Stimulated activated CD8-positive, alpha-beta memory T cell treated with anti-CD3 and anti-CD28 coated beads, Interleukin-15, amount 100 ng/mL, for 48 hours (primary cell): ENCODE measurements at places on chromosomes 7 and 10.

DNA sequence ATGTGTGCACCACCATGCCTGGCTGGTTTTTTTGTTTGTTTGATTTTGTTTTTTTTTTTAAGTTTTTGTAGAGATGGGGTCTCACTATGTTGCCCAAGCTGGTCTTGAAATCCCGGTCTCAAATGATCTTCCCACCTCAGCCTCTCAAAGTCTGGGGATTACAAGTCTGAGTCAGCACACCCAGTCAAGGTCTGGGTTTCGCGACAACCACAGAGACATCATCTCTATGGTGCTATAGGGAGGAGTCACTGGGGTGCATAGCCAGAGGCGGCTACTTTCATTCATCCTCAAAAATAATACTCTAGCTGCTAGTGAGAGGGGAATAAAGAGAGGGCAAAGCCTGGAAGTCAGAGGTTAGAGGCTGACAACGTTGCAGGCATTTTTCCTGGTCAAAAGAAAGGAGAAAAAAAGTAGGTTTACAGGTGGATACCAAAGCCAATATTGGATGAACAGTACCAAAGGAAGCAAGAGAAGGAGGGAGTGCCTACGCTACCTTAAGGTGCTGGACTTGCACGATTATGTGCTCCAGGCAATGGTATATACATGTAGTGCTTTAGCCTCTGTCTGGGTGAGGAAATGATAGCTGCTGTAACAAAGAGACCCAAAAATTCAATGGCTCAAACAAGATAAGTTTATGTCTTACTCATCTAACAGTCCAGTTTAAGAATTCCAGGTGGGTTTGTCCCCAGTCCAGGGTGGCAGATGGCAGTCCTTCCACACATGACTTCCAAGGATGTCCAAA lies 178.3 kb downstream of the SKIDA1 start:
- no peak for DNase-seq

DNA sequence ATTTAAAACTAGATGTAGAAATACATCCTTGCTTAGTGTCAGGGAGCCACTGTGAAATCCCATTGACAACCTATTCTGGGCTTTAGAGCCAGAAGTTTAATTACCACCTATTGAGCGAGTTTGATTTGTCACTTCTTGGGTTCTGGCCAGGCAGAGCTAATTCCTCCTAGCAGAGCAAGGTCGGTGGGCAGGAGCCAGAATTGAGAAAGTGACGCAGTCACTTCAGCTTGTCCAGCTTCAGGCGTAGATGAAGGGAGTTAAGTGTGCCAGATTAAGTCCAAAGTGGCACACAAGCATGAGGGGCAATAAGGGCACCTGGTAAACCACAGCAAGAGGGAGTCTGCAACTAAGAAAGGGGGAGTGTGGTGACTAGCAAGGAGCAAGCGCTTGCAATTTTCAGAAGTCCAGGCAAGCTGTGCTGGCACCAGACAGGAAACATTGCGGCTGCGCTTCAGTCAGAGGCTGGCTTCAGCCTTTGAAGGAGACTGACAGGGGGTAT lies 119.4 kb downstream of the ST7 start:
- DNase-seq: no peak

- DNase-seq: no peak
These were observed 255.6 kb downstream of the GFRA1 start for GRCh38 chr10:116017405-116017804.

- DNase-seq: no peak
These were observed 336.9 kb upstream of the CDC14C start for GRCh38 chr7:48587475-48587874.

DNA sequence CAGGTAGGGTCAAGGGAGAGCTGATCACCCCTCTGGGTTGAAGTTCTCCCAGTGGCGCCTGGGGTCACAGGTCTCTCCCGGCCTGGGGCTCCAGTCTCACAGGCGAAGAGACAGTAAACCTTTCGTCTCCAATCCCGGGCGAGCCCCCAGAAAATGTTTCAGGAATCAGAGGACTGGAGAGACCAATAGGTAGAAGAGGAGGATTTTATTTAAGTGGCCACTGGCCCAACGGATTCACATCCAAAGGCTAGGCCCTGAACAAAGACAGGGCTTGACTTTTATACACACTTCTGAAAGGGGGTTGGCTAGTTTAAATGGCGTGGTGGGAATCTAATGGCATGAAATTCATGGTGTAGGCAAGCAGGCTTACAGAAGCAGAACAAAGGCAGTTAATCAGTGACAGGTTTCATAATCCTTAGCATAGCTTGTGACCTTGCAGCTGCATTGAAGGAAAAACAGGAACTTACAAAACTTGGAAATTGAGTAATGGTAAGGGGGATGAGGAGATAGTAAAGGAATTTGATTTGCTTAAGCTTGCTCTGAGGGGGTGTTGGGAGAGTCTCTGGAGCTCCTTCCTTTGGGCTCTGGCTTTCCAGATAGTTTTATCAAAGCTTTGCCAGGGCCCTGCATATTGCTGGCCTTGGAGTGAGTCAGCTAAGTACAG lies 105.5 kb downstream of the TRIM24 start:
- no peak for DNase-seq

DNA sequence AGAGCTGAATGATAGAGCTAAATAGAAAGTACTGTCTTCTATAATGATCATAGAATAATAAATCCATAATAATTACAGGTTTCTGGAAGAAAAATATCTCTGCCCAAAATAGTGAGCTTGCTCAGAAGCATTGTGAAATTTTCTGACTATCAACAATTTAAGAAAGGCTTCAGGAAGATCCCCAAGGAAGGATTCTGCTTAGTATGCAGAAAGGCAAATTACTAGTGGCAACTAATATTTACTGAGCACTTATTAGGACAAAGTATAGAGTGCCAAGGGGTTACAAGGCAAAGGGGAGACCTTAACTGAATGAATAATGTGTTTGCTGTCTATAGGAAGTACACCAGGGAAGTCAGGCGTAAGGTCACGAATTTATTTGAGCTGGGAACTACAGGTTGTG lies 158.1 kb upstream of the LRRTM3 start:
- no peak for DNase-seq

GRCh38 chr7:129778770-129779601 lies 167.5 kb downstream of the NRF1 start:
- DNase-seq: no peak

DNA sequence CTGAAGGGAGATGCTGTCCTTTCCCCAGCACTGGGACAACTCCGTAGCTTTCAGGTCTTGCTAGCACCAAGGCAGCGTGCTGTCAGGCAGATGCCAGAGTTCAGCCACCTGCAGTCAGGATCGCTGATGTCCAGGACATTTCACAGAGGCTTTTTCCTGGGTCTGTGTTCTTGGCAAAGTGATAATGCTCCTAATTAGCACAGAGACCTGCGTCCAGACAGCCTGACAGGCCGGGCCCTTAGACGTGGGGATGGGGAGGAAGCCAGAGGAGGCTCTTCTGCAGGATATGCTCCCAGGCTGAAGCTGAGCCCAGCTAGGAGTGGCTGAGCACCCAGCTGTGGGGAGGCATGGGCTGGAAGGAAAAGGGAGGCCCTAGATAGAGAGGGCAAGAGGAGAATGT lies 82.5 kb upstream of the TBX20 start:
- no peak for DNase-seq

DNA sequence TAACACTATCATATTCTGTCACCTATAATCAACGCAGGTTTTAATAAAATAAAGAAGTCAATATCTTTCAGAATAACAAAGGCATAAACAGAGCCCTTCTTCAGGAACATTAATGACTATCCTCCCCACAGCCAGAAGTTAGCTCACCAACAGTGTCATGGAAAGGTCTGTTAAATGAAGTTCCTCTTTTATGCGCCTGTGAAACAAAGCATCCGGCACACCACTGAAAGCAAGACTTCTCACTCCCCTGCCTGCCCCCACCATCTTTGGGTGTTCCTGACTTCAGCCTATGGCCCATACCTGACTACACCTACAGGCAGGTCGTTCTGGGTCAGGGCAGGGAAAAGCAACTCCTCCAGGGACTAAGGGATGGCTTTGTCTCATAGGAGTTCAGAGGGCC lies 205.4 kb downstream of the FANK1 start:
- no peak for DNase-seq

DNA sequence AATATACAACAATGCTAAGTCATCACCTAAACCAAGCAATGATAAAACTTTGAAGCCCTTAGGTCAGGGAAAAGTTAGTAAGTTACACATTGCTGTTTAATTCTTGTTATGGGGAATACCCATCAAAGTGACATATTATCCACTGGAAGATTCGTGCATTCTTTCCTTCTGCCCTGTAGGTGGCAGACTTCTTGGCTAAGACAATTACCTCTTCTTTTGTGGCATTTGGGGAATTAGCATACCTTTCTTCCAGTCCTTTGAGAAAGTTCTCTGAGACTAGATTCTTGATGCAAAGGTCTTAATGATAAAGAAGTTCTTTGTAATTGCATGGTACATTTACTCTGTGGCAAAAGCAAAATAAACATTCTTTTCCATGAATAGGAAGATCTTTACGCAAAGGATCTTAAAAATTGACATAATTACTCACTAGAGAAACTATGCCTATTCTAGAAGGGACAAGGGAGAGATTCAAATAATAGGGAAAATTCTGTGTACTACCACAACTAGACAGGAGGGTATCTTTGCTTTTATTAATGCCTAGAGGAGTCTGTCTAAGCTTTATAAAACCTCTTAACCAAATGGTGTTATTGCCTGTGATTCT lies 395.9 kb downstream of the GRM8 start:
- no peak for DNase-seq

- DNase-seq: no peak
These were observed 93.5 kb downstream of the AKAP9 start for GRCh38 chr7:92034116-92034515.
